ENCODE measurements at places on chromosomes 2 and 18.
A peak's percentile ranks its signal among the peaks of the same experiment; 100 is the strongest.

DNA sequence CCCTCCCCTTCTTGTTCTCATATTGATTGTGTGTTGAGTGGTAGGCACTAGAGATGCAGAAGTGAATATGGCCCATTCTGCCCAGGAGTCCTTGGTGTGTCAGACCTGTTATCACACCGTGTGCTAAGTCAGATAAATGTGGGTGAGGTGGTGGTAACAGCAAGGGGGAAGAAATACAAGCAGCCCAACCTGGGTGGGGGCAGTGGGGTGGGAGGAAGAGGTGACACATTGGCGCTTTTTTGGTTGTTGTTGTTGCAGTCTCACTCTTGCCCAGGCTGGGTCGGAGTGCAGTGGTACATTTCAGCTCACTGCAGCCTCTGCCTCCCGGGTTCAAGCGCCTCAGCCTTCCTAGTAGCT lies 12.8 kb downstream of the B3GNT2 start:
- peak; percentile 8 for DNase-seq

DNA sequence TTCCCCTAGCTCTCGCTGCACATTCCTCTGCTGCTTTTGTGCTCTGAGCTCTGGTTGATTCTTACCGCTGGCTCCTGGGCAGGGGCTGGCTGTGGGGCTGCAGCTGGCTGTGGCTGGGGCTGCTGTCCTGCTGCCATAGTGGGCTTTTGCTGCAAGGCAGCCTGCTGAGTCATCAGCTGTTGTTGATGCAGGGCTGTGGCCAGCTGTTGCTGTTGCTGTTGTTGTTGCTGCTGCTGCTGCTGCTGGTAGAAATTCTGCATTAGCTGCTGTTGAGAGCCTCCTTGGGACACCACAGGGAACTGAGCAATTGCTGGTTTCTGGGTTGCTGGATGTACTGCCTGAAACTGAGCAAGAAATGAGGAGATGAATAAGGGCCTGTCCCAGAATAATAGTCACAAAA lies 77.2 kb upstream of the NFU1 start:
- peak; percentile 25 for DNase-seq

DNA sequence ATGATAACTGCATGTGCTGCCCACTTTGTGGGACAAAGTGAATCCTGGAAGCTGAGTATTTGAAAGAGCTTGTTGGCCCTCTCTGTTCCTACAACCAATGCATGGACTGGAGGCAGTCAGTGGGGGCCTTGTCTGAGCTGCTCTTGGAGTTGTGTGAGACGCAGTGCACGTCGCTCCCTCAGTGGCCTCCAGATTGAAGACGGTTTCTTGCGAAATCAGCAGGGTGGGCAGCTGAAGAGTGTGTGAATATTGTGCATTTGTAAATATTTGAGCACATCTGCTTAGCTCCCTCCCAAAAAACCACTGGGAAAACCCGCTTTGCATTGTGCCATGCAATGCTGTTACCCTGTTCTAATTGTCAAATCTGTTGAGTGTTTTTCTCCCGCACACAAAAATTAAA lies 782.8 kb downstream of the PLCL1 start:
- no peak for DNase-seq

GRCh38 chr18:25055076-25055475 lies 296.9 kb downstream of the ZNF521 start:
- DNase-seq: no peak

DNA sequence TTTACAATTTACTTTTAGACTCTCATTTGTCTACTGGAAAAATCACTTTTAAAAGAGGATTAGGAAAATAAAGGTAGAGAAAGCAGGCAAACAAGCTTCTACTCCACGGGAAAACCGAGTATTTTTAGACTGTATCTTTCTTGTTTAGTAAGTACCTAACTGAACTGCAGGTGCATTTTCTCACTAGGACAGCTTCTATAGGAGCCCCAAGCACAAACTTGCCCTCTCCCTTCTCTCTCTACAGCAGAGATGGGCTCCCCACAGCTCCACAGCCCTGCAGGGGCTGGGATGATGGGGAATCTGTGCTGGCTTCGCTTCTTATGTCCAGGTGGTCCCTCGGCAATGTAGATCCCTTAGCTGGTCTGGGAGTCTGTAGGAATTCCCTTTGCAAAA lies 16.2 kb downstream of the PSTPIP2 start:
- no peak for DNase-seq

GRCh38 chr18:79989195-79989497 lies 783 bp upstream of the TXNL4A start:
- DNase-seq: no peak

DNA sequence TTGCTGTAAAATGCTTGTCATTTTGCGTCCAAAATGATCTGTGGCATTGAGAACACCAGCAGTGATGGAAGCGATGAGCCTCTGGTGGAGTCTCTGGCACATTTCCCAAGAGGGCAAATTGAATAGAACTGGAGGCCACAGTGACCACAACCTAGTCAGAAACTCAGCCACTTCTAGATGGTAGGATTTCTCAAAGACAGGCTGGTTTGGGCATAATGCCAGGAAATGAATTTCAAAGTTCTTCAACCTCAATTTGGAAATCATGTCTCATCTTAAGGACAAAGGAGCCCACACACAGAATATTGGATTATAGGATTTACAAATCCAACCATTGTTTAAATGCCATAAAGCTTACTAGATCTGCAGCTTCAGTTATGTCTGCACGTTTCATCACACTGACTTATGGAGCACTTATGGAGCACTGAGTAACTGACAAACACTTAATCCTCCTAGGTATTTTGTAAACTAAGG lies 132.1 kb downstream of the COL6A3 start:
- no peak for DNase-seq

- no peak for DNase-seq
Observed at GRCh38 chr2:182615036-182615435, 101.0 kb upstream of the DNAJC10 start.

- no peak for DNase-seq
Observed at GRCh38 chr2:22604136-22604535, 780.8 kb upstream of the KLHL29 start.

DNA sequence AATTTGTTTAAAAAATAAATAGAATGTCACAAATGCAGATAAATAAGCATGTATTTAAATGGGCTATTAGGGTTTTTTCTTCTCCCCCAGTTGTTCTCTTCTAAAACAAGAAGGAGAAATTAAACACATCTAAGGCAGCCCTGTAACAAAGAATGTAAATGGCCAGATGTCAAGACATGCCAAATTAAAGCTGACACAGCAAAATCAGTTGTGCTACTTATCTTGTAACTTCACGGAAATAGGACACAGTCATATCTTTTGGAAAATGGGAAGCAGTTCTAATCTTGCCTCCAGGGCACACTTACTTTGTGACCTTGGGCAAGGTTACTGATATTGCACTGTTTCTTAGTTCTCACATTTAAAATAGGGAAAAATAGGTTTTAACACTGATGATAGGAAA lies 200.1 kb upstream of the NRXN1 start:
- DNase-seq: no peak

DNA sequence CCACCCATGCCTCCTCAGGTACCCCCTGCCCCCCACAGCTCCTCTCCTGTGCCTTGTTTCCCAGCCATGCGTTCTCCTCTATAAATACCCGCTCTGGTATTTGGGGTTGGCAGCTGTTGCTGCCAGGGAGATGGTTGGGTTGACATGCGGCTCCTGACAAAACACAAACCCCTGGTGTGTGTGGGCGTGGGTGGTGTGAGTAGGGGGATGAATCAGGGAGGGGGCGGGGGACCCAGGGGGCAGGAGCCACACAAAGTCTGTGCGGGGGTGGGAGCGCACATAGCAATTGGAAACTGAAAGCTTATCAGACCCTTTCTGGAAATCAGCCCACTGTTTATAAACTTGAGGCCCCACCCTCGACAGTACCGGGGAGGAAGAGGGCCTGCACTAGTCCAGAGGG lies 803 bp upstream of the DES start:
- DNase-seq: no peak

- DNase-seq: no peak
Observed at GRCh38 chr2:158042245-158042644, 59.4 kb upstream of the UPP2 start.

DNA sequence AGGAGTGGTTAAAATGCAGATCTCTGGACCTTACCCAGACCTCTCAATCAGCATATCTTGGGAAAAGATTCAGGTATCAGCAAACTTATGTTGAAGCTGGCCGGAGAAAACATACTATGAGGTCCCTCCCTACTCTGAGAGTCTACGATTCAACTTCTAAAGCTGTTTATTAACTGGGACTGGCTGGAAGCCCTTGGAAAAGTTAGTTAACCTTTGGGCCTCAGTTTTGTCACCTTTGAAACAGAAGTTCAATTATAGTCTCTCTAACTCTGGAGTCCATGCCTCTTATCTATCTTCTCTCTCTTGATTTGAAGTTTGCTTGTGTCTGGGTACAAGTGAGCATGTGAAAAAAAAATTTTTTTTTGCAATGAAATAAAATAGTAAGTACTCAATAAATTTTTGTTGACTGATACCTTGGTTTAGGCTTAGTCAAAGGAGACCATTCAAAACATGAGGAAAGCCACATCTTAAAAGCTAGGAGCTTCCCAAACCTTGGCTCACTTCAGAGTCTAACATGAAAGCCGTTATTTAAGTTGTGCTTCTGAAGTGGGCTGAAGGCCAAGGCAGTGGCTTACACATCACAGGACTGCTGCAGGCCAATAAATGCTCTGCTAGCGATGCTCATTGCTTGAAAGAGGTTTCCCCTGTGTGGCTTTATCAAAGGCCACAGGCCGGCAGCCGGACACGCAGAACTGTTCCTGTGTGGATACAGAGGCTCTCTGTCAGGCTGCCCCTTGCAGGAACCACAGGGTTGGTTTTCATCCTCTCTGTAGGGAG lies 110.6 kb upstream of the FAM136A start:
- DNase-seq: no peak

DNA sequence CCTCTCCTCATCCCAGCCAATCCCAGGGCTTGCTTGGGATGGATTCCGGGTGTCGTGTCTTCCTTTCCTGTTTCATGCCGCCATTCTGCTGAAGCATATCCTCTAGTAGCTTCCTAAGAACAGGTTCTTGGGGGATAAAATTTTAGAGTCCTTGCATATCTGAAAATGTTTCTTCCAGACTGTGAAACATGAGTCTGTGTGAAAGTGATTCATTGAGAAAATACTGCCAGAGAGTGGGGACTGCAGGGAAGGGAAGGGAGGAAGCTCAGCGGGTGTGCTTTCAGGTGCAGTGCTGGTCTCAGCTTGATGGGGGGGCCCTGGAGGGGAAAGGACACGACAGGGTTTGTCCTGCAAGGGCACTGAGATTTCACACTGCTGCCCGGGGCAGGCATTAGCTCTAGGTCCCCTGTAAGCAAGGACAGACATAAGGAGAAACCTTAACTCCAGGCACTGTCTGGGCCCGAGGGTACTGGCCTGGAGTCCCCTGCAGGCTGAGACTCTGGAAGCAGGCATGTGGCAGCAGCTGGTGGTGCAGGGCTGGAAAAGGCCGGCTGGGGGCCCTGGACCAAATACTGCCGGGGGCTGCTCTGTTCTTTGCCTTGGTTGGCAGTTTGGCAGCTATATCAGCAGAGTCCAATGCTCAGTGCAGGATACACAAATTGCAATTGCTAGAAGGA lies 97.6 kb upstream of the HS6ST1 start:
- no peak for DNase-seq

GRCh38 chr2:52880872-52881271 lies 886.7 kb upstream of the CHAC2 start:
- no peak for DNase-seq

- DNase-seq: no peak
Observed at GRCh38 chr2:10061221-10061925, 18.0 kb downstream of the KLF11 start.

- no peak for DNase-seq
Observed at GRCh38 chr2:10452956-10453904, 5.1 kb upstream of the ODC1 start.

DNA sequence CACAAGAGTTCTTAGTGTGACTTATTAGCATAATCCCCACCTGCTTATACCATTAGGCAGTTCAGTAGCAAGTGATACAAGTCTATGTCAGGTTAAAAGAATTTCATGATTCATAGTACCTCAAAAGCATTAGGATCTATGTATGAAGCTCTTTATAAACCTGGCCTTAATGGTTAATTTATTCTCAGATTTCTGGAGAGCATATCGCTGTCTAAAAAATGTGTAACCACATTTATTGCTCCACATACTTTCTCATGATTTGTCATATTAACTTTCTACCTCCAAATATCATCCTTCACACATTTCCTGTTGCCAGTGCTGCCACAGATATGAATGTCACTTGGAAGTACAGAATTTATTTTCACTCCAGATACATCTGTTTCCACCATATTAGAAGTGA lies 332.8 kb upstream of the MAP2 start:
- DNase-seq: no peak

GRCh38 chr2:197931661-197932312 lies 127.4 kb downstream of the PLCL1 start:
- DNase-seq: no peak

GRCh38 chr2:129699781-129700573 lies 279.5 kb upstream of the RAB6C start:
- DNase-seq: no peak

- no peak for DNase-seq
Observed at GRCh38 chr2:51710222-51710621, 678.3 kb upstream of the NRXN1 start.

- no peak for DNase-seq
Observed at GRCh38 chr2:20608666-20609348, 42.1 kb downstream of the HS1BP3 start.

GRCh38 chr18:48948112-48949049 lies 2.4 kb downstream of the SMAD7 start:
- peak; percentile 59 for DNase-seq

DNA sequence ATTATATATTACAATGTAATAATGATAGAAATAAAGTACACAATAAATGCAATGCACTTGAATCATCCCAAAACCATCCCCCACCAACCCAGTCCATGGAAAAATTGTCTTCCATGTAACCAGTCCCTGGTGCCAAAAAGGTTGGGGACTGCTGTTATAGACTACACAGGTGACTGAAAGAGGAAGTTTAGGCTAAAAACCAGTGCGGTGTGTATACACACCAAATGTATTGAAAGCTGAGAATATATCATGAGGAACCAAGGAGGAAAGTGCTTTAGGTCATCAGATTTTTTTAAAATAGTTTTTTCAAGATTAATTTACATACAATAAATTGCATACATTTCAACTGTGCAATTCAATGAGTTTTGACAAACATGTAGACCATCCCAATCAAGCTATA lies 20.5 kb upstream of the C1D start:
- DNase-seq: no peak

DNA sequence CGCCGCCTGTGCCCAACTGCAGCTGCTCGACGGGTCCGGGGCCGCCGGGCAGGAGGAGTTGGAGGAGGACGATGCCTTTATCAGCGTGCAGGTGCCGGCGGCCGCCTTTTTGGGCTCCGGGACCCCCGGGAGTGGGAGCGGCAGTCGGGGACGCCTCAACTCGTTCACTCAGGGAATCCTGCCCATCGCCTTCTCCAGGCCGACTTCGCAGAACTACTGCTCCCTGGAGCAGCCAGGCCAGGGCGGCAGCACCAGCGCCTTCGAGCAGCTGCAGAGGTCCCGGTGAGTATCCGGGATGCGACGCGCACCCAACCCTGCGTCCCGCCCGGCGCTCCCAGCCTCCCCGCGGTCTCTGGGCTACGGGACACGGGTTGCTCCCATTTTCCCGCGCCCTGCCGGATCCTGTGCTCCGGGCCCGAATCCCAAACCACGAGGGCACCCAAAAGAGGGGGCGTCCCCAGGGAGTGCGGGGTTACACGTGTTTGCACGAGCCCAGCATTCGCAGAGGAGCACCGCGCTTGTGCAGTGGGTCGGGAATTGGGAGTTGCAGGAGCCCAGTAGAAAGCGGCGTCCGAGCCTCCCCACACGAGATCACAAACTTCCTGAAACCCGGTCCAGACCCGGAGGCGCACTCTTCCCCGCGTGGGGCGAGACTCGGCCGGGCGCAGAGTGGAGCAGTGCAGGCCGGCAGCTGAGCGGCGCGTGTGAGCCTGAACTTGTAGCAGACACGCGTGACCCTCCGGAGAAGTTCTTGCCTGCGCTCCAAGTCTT lies 1.2 kb downstream of the CABLES1 start:
- DNase-seq: no peak

All from NK-92 treated with Interleukin-12 subunit alpha and Interleukin-12 subunit beta, amount 100 ng/mL, for 24 hours (cell line).